ENCODE measurements at places on chromosomes 3 and 15. TPM values are rescaled to one million over a fixed set of nuclear protein-coding genes. Genes with fewer than 3 reads are reported as not detected.
A peak's percentile ranks its signal among the peaks of the same experiment; 100 is the strongest.

PYGO1 gene
- not detected for total RNA-seq

CLPX gene
- total RNA-seq, result 47.3 TPM

SMAD3 gene
- total RNA-seq, result 83.9 TPM

PLSCR2 gene
- 0.35 TPM for total RNA-seq

GABRG3 gene
- not detected for total RNA-seq

CACNA1D gene
- 0.15 TPM for total RNA-seq

- no peak for DNase-seq
These were observed 8.5 kb downstream of the MYO5C start for GRCh38 chr15:52287114-52287513.

DNA sequence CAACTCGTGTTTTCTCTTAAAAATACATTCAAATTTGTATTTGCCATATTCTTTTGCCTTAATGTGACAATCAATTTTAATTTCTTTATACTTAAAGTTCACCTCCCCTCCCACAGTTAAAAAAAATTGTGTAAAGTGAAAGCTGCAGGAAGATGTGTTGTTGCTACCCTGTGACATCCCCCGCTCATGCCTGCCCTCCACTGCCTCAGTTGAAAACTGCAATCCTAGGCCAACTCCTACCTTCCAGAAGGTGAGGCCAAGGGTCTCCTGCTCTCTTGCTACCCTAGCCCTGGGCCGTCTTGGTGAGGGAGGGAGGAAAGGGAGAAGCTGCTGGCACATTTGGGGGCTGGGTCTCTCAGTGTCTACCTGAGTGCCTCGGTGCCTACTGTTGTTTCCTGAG lies 57.0 kb upstream of the CMTM7 start:
- peak; percentile 68 for DNase-seq

GRCh38 chr3:50192689-50193141 lies 1.3 kb downstream of the GNAT1 start:
- DNase-seq, result peak; percentile 86

DNA sequence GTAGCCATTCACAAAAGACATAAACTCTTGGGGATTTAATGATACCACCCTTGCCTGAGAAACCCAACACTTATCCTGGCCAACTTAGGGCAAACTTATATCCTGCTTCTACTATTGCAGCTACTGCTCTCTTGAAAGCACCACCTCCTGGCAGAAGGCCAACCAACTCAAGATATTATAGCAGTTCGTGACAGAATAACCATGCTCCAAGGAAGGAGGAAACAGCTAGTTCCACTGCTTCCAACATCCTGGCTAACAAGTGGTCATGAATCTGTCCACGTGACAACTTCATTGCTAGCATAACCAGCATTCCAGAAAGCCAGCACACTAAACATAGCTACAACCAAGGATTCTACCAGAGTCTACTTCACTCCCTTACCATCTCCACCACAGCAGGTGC lies 1037.5 kb downstream of the TBL1XR1 start:
- no peak for DNase-seq

DNA sequence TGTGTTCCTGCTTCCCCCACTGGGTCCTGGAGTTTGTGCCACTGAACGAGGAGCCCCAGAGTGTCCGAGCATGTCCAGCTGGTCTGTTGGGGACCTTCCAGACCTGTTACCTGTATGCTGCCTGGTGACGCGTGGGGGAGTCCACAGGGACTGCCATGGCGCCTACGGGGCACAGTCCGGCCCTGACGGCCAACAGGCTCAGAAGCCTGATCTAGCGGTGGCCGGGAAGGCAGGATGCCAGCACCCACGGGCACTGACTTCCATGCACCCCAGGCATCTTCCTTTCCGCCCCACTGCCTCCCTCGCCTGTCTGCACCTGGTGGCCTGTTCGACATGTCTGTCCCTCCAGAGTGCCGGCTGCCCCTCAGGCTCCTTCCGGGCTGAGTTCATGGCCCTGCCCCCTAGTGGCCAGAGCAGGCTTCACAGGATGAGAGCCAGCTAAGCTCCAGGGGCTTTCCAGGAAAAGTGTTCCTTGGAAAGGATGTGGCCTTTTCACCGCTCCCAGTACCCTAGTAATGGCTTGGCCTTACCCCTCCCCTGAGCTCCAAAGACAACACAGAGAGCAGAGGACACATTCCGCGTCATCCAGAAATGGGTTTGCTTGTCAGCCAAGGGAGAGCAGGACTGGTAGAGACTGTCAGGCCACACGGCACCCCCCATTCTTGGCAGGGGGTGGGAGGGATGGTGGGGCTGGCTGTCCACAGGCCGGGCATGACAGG lies 35.7 kb downstream of the NGRN start:
- peak; percentile 64 for DNase-seq

DNA sequence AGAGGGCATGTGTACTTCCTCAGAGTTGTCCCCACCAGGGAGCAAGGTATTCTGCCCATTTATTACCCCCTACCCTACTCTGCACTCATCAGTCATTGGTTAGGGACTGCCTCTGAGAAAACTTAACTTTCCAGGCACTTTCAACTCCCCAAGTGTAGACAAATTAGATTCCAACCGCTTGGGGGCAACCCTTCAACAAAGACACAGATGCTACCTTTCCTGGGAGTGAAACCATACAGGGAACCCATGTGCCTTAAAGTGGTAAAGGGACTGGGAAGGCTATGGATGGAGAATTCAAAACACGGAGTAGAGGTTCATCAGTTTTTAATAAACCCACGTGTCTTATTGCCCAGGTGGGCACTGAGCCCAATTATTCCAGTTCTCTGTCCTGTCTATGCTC lies 19.4 kb upstream of the UBE2E2 start:
- no peak for DNase-seq

DNA sequence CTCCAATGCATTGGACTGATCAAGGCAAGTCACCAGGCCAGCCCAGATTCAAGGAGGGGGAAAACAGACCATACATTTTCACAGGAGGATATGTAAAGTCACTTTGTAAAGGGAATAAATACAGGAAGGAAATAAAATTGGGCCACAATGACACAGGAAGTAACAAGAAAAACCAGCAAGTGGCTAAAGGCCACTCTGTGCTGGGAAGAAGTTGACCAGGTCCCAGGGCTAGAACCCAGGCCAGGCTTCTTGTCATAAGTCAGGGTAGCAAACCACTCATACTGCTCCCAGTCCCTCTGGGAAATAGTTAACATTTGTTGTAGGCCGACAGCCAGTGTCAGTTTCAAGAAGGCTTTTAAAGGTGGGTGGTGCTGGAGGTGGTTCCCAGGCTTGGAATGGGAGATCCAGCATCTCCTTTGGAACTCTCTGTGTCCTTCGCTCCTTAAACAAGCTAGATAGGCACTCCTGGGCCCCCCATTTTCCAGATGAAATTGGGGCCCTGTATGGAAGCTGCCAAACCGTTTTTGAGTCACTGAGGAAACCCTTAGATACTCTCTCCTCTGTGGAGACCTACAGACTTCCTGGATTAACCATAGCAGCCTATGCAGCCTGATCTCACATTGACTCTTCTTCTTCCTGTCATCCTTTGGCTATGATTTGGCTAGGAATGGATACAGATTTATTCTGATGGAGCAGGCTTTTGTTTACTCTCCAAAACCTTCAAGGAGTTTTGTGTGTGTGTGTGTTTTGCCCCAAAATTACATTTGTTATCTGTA lies 14.7 kb upstream of the EDC3 start:
- DNase-seq, result no peak

- DNase-seq, result no peak
These were observed 357.3 kb downstream of the ZBTB20 start for GRCh38 chr3:114789803-114790202.

DNA sequence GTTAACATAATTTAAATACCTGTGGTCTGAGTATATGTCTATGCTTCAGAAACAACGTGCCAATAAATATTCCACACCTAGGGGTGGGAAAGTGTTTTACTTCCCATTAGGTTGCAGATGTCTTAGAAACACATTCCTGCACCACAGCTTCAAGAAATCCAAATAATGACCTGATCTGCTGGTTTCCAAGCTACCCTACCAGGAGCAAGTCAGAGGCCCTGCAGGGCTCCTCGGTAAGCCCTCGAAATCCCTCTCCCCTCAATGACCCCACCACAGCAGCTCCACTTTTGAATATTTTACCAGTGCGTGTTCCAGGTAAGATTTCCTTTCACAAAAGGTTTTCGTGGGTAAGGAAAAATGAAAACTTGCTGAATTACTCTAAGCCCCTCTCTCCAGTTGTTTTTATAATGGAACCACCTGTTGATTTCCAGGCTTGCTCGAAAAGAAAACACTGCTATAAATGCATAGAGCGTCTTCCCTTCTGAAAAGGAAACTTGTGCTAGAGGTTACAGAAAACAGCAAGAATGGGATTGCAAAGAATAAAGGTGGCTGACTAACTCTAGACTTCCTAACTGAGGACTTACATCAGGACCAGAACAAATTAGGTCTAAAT lies 12.6 kb downstream of the IL12A start:
- DNase-seq, result no peak

- DNase-seq, result no peak
These were observed 4.8 kb upstream of the VILL start for GRCh38 chr3:37985637-37986320.

- DNase-seq, result no peak
These were observed 2.6 kb downstream of the DALRD3 start for GRCh38 chr3:49015765-49016164.

DNA sequence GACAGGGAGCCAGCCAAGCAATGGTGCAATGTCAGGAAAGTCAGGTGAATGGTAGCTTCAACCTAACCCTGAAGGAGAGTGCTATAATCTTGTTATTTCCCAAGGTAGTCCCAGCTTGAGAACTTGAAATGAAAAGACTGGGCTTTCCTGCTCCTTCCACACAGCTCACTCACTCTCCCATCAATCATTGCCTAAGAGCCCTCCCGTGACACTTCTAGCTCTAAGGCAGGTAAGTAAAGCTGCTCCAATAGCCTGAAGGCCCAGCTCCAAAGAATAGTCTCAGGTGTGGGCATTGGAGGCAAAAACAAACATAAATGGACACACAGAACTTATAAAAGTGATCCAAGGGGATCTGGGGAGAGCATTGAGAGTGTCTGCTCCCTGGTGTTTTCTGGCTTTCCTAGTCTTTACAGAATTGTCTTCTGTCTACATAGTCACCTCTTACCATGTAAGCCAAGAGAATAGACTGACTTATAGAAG lies 63.1 kb upstream of the TBC1D5 start:
- DNase-seq, result no peak

DNA sequence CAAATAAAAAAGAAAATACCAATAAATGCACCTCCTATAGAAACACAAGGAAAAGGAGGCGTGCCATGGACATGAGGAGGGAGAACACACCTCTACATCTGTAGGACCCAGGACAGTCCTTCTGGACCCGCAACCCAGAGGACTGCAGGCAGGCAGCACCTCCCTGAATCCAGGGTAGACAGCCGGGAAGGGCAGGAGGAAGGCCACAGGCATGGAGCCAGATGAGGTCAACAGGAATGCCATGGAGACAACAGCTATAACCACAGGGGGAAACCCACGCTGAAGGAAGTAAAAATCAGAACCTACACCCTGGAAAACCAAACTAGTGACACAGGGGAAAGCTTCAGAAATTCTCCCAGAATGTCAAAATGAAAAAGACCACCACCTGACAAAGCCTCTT lies 248.8 kb upstream of the NSMCE3 start:
- no peak for DNase-seq

DNA sequence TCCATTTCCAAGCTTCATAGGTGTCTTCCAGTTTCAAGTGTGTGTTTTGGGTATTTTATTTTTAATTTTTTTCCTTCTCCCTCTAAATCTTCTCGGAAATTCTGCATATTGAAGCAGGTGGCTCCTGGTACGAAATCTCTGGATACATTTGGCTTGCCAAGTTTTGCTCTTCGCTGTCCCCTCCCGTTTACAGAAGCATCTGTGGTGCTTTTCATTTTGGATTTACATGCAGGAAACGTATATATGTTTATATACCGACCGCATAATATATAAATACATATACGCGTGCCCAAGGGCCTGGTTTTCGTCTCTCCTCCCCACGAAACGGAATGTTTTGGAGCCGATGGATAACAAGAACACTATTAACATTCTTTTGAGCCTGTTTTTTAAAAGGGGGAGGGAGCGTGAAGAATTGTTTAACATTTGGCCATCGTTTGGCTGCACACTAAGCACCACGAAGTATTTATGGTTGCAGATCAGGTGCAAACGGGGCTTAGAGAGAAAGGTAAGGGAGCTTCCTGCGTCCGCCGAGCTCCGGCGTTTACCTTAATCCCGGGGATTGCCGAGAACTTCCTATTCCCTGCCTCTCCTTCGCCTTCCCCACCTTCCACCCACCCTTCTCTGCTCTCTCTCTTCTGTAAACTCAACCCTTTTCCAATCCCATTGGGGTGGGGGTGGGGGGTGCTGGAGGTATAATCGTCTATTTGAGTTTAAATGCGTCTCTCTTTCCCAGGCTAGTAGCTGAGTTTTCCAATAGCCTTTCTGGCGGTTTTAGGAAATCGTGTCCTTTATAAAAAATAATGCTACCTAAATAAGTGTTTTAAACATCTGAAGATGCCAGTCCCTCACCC lies 1.1 kb upstream of the NLGN1 start:
- DNase-seq, result no peak

- DNase-seq, result no peak
These were observed 118.5 kb upstream of the ABHD17C start for GRCh38 chr15:80576519-80577090.

GRCh38 chr3:150407808-150408220 lies 284 bp upstream of the TSC22D2 start:
- no peak for DNase-seq

- DNase-seq, result no peak
These were observed 83.8 kb upstream of the GALNT15 start for GRCh38 chr3:16090706-16091105.

DNA sequence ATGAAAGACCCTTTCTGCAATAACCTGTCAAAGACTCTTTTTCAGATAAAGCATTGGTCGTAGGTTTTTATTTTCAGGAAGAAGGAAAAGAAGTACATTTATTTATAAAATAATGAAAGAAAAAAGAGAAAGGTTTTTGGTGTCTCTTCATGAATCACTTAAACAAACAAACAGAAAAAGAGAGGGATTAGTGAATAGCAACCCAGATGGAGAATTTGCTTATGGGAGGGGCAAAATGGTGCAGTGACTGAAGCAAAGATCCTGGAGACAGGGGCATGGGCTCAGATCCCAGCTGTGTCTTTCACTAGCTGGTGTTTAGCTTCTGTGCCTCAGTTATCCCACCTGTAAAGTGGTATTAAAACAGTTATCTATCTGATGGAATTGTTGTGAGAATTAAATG lies 78.6 kb upstream of the PFN2 start:
- DNase-seq, result no peak

DNA sequence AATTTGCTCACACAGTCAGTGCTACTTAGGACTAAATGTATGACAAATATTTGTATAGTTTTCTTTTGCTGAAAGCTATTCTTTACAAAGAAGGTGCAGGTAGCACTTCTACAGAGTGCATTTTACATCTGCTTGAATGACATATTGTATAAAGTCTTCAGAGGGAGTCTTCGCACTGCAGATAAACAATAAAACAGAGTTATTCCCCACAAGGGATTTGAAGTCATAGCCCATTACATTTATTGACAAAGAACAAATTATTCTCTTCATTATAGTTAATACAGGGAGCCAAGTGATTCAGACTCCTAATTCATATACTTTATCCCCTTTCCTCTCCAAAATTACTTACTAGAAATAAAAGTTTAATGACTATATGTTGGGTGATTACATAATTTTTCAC lies 529.7 kb downstream of the EDEM1 start:
- DNase-seq, result no peak

All from activated CD4-positive, alpha-beta T cell treated with anti-CD3 and anti-CD28 coated beads, Interleukin-2, amount 10 ng/mL, durations not matched to agents 7 days and 5 days (primary cell).